Mammary epithelial cell (primary cell): ENCODE measurements at places on chromosomes 11 and 22.

- no peak for DNase-seq
Measured at GRCh38 chr22:45502215-45503049, at the start of gene FBLN1. Gene FBLN1 (plus strand): TSS chr22:45502883. CDS start chr22:45502986, 103 bp downstream.

DNA sequence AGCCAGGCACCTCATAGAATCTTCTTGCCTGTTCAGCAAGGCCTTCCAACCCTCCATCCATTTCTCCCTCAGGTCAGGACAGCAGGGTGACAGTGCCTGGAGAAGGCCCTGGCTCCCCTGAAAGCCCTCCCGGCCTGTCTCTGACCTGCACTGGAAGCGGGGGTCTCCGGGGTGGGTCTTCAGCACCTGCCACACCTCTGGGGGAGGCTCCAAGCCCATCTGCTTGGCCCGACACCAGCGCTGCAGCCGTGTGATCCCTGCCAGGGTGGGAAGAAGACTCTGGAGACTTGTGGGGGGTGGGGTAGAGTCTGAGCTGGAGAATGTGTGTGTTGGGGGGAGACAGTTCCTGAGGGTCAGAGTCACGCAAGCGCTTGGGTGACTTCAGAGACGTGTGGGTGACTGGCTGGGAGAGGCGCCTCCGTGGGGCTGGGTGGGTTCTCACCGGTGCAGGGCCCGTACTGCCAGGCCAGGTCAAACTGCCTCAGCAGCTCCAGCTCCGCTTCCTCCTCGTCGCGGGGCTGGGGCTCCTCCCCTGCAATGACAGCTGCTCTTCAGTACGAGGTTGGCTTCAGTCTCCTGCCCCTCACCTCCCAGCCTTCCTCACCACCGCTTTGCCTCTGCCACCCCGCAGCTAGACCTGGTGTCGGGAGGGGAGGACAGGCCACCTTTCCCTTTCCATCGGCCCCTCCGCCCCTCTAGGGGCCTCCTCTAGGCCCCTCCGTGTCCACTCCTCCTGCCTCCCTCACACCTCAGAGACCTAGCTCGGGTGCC, 615 bp downstream of the POLD4 start:
- no peak for DNase-seq

DNA sequence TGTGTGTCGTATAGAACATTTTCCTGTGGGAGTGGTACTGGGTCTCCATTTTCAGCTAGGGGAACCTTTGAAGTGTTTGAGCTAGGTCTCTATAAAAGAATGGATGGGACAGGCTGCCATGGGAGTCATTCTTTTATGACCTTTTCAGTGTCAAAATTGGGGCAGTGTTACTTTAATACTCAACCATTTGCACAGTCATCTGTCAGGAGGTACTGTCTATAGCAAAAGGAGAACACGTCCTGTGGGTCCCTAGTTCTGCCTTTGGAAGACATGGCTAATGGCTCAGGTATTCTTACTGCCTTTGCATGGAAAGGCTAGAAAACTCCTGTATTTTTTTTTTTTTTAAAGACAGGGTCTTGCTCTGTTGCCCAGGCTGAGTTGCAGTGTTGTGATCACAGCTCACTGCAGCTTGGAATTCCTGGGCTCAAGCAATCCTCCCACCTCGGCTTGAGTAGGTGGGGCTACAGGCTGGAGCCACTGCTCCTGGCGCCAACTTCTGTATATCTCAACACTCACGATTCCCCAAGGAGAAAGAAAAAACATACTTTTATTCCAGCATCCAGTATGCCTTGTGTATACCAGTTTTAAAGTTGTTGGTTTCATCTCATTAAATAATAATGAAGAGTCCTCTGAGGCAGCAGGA, 2.1 kb upstream of the ATF4 start:
- no peak for DNase-seq

DNA sequence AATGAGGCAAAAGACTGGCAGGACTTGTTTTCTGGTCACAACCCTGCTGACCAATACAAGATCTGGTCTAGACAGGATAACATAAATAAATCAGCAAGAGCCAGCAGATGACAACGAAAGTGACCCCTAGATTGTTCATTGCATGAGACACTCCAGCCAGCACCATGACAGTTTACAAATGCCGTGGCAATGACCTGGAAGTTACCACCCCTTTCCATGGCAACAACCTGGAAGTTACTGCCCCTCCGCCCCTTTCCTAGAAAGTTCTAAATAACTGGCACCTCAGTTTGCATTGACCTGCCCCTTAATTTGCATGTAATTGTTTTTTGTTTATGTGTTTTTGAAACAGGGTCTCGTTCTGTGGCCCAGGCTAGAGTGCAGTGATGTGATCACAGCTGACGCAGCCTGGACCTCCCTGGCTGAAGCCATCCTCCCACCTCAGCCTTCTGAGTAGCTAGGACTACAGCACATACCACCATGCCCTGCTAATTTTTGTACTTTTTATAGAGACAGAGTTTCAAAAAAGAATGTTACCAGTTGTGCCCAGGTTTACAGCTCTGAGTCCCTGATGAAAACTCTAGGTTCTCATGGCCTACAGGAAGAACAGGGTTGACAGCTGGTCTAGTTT, 38.1 kb upstream of the WT1 start:
- no peak for DNase-seq
